ENCODE measurements at places on chromosomes 6 and 20. TPM values are rescaled to one million over a fixed set of nuclear protein-coding genes. Genes with fewer than 3 reads are reported as not detected.

Gene HRH3
- not detected for total RNA-seq

Gene TPD52L1
- 0.52 TPM for total RNA-seq

Gene PPP1R16B
- total RNA-seq: 81.4 TPM

Gene PDE7B
- total RNA-seq: 0.58 TPM

Gene MOXD1
- not detected for total RNA-seq

Gene STMN3
- total RNA-seq: 18.4 TPM

Gene TOX2
- 1.7 TPM for total RNA-seq

Gene POU5F1
- total RNA-seq: not detected

Gene MCCD1
- not detected for total RNA-seq

Gene WFDC5
- total RNA-seq: not detected
